ENCODE measurements at places on chromosomes 1 and 21.

GRCh38 chr1:44050261-44050660 lies 19.0 kb upstream of the SLC6A9 start:
- DNase-seq = peak; percentile 33

- DNase-seq = peak; percentile 66
Measured at GRCh38 chr21:34582506-34583150, 32.3 kb downstream of the RCAN1 start.

- DNase-seq = no peak
Measured at GRCh38 chr21:19013916-19014315, 610.3 kb upstream of the TMPRSS15 start.

GRCh38 chr1:241891296-241891695 lies 43.3 kb downstream of the EXO1 start:
- DNase-seq = peak; percentile 35

- peak; percentile 36 for DNase-seq
Measured at GRCh38 chr1:172637522-172637921, 21.4 kb upstream of the FASLG start.
